ENCODE measurements at places on chromosomes 2 and 18.

DNA sequence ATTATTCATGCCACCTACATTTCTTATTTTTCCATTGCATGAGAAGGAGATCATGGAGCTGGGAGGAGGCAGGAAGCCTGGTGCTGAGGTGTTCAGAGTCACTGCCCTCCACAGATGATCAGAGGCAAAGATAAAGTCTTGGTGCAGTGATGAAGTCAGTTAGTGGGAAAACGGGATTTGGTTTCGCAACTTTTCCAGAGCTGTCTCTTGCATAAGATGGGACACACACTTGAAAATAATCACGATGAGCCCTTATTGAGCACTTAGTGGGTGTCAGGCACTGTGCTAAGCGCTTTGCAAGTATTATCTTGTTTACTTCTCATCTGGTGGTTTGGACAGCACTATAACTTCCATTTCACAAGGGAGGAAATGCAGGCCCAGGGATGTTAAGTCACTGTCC is 222.1 kb upstream of the SMAD2 start:
- no peak for DNase-seq

DNA sequence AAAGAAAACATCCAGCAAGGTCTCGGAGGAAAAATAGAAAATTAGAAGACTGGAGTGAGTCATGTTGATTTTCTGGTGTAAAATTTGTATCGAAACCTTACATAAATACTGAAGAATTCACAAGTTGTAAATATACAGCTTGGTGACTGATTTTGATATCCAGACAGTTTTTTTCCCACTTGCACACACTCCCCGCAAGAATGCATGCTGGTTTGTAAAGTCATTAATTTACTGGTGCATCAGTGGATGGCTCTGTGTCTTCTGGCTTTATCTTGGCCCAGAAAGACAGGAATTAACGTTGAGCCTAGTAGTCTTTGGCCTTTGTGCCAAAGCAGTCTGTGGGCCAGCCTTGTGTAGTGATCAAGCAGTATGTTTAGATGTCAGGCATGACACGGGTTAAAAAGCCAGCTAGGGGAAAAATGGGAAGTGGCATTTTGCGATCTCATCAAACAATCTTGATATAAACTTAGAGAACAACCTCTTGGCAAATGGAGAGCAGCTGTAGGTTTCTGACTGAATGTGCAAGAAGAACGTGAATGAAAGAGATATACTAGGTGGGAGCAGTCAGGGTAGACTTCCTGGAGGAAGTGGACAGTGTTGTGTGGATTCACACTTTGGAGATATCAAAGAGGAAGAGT is 22.7 kb upstream of the CASP8 start:
- no peak for DNase-seq

DNA sequence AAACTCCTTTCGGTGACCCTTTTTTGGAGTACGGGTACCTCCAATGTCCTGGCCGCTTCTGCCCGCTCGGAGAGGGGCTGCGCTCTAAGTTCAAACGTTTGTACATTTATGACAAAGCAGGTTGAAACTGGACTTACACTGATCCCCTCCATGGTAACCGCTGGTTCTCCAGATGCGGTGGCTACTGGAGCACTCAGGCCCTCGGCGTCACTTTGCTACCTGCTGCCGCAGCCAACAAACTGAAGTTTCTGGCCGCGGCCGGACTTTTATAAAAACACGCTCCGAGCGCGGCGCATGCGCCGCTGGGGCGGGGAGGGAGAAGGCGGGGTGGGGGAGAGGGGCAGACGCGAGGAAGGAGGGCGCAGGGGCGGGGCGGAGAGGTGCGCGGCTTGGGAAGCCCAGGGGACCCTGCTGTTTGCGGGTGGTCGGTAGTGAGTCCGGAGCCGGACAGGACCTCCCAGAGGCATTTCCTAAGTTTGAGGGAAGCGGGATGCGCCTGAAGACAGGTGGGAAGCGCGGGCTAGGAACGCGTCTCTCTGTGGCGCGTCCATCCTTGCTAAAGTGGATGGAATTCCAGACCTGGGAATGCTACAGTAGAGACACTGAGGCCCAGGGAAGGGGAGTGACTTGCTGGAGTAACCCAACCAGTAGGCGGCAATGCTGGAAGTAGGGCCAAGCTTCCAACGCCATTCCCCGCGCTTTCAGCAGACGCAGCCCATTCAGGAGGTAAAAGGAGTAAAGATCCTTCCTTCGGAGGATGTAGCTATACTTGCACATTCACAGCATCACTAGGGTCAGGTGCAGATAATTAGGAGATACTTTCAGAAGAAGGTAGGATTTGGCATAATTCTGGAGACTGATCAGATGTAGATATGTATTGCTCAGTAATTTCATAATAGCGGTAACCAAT is at the start of gene CXCR4:
CXCR4 (minus strand) TSS at position 241 of the 910 bp plus-strand sequence; CDS start at position 152, 89 bp downstream.
- DNase-seq: peak; percentile 92

DNA sequence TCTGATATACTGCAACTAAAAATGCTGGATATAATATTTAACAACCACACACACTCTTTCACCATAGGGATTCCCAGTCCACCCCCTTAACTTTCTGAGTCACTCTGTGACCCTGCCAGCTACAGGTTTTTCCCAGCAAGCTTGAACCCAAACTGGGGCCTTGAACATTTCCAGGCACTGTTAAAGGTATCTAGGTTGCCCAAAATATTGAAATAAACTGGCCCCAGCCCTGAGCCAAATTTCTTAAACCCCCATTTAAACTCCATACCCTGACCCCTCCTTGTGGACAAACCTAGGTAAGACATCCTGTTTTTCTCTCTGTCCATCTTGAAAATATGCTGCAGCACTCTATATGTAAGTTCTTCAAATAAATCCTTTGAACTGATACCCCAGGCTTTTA is 19.7 kb upstream of the DCTN1 start:
- no peak for DNase-seq

DNA sequence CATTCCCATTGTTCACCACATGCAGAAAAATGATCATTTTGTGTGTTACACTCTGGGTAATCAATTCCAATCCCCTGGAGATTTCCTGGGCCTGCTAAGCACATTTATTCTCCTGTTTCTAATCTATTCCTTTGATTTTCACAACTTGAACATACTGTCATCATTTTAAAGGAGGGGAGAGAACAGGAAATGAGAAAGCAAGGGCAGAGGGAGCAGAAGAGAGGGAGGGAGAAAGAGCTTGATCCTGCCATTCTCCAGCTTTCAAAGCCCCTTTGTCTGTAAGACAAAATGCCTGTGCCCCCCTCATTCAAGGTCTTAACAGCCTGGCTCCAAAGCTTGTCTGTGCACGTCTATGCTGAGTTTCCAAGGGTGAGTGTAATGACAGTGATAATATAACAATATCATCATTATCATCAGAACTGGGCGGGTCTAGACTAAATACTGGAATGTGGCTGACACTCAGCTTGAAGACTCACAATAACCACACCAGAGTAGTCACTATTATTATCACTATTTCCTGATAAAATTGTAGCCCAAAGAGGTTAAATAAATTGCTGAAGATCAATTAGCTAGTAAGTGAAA is 164.4 kb upstream of the KLHL29 start:
- no peak for DNase-seq

DNA sequence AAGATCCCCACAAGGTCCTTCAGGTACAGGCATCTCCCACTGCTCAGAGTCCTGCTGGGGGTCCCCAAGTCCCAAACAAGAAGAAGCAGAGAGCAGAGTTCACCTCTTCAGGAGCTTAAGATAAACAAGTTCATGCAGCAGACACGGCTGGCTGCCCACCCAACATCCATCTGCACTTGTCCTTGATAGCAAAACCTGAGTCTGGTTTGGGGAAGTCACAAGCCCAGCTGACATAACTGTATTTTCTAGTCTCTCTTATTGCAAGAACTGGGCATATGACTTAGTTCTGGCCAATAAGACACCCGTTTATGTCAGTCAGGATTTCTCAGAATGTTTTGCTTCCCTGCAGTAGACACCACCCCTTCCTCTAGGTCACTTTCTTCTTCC is 31.8 kb downstream of the AFF3 start:
- DNase-seq: no peak

DNA sequence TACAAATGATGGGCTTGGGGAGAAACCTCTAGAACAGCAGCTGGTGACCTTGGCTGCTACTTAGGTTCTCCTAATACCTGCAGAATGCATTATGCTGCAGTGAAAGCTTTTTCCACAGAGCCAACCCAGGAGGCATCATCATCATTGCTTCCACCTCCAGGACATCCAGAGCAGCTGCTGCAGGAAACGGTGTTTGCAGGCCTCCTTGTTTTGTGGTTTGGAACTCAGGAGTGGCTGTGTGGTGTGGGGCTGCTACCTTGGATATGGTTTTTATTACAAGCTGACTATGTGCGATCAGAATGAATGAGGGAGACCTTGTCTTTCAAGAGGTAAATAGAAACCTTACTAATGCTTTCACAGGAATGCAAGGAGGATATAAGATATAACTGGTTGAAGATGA is 82.9 kb upstream of the MCFD2 start:
- DNase-seq: no peak

DNA sequence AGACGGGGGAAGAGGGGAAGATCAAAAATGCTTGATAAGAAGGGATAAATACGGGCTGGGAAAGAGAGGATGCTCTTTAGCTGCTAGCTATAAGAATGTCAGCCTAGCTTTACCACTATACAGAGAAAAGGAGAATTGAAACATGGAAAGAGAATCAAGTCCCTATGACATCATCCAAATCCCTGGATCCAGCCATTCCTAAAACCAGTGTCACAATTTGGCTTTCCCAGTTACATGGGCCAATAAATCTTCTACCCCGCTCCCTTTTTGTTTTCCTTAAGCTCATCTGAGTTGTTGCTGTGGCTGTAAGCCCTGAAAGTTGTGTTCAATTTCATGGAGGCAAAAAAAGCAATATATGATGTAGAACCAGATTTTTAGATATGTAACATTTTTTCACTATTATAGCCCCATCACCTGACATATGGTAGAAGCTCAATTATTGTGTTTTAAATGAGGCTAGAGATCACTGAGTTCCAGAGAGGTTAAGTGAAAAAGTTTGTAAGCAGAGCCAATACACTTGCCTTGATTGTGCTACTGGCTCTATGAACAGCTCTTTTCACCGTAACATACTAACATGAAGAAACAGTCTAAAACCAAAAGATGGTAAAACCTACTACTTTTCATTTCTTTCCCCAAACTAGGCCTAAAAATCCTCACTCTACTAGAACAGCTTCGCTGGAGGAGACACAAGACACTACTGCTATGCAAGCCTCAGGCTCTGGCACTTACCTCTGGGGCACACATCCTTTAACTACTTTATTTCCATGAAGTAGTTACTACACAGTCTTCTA is 4.3 kb downstream of the HNRNPLL start:
- DNase-seq: no peak

GRCh38 chr2:145066151-145066661 is 546.3 kb upstream of the ZEB2 start:
- no peak for DNase-seq

DNA sequence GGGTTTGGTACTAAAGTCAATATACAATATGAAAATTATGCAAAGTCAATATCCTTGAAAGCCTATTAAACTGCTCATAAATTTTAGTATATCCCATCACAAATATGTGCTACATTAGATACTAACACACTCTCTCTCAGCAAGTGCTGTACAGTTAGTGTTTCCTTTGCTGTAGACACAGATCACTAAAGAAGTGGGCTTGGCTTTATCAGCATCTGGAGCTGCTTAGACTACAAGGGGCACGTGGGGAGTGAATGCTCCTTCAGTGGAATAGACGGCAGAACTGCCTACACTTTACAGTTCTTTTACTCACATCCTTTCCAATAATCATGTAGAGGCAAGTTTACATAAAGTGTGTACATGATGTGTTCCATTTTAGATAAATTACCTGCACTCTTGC is 26.0 kb upstream of the EFEMP1 start:
- DNase-seq: no peak

DNA sequence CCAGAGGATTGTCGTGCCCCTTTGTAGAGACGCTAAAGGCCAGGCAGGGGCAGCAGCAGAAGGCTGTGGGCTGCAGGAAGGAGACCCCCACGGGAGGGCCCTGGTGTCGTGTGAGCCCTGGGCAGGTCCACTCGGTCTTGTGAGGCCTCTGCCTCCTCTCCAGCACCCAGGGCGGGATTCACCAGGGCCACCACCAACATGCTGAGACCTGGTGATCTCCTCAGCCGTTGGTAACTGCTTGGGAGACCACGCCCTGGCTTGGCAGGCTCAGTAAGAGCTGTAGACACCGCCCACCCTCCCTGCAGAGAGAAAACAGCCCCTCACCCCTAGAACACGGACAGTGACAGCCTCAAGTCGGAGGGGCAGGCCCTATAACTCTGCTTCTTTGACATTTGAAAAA is 21.1 kb downstream of the MBP start:
- DNase-seq: no peak

GRCh38 chr2:64338910-64339500 is 115.0 kb upstream of the LGALSL start:
- peak; percentile 50 for DNase-seq

DNA sequence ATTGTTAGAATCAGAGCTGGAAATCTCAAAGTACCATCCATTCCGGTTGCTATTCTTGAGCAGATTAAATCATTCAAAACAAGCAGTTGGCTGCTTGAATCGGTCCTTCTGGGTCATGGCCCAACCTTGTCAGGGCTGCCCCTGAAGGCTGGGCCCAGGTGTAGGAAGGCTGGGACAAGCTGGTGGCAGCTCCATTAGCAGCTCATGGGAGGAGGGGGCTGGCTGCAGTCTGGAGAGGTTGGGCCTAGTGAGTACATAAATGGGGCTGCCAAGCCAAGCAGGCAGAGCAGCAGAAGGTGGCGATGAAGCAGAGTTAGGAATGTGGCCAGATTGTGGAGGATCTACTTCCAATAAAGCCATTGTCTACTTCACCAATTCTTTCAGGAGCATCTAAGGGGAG is 81.4 kb downstream of the ADCYAP1 start:
- no peak for DNase-seq

DNA sequence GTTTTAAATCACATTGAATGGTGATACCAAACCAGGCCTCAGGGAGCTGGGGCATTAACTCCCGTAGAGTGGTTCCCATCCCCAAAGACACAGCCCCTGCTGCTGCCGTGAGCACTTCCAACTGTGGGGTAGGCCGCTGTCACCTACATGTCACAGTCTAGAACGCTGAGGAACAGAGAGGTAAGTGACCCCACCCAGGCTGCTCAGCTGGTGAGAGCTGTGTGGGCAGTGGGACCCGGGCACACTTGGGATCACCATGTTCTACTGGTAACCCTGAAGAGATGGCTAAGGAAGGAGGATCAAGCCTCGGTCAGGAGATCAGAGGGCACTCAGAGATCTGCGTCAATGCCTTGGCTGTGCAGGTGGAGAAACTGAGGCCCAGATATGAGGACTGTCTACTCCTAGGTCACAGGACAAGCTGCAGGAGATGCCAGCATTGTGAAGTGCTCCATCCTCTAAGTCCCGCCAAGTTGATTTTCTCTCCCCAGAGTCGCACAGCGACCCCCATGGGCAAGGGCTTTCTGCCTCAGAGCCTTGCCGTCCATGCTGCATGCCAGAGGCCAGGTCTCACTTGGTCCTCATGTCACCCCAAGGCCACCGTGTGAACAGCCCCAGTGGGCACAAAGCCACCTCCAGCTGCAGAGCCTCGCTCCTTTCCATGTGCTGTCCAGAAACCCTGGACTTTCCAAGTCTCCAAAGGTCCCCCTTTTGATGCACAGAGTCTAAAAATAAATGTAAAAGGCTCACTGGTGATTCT is 144.2 kb upstream of the OTOS start:
- no peak for DNase-seq

GRCh38 chr18:51011709-51012108 is 18.3 kb upstream of the SMAD4 start:
- no peak for DNase-seq

Data from CD8-positive, alpha-beta T cell (primary cell).